Thymus (tissue), 14 donors: ENCODE measurements at places on chromosomes 7 and 10. TPM values are rescaled to one million over a fixed set of nuclear protein-coding genes. Genes with fewer than 3 reads are reported as not detected.
A peak's percentile ranks its signal among the peaks of the same experiment; 100 is the strongest.

Gene TFR2
- polyA plus RNA-seq = 1.0 TPM

Gene ICA1
- 18.5 TPM for polyA plus RNA-seq

Gene SLC35G1
- 3.0 TPM for polyA plus RNA-seq

Gene ZC3HAV1L
- polyA plus RNA-seq = 0.50 TPM

Gene GHRHR
- 0.68 TPM for polyA plus RNA-seq

Gene SLC29A4
- 0.62 TPM for polyA plus RNA-seq

Gene RTKN2
- 6.2 TPM for polyA plus RNA-seq

Gene KIF20B
- 4.4 TPM for polyA plus RNA-seq

GRCh38 chr10:130545697-130546096 is 409.5 kb downstream of the GLRX3 start:
- no peaks in the 10 kb centered on the region for H3K36me3 ChIP-seq
- H3K27me3 ChIP-seq = no peaks in the 10 kb centered on the region
- H3K27ac ChIP-seq = no peak overlapping the region
- no peak overlapping the region for H3K4me3 ChIP-seq

DNA sequence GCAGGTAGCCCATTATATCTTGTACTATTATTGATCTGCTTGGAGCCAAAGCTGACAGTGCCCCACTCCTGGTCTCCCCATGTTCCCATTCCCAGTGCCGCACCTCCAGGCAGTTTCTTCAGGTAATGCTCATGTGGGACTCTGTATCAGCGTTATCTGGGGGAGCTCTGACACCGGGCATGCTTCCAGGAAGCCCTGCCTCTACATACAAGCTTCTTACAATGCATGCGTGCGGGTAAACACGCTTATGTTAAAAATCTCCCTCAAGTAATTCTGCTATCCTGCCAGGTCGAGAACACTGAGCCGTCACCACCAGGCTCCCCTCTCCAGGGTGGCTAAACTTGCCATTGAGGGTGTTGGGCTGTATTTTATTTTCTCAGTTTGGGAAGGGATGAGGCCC is 61.6 kb upstream of the LBX1 start:
- peaks cover 97% of the 10 kb centered on the region for H3K27me3 ChIP-seq
- H3K4me3 ChIP-seq = no peak overlapping the region
- H3K27ac ChIP-seq = no peak overlapping the region
- DNase-seq = no peak
- no peaks in the 10 kb centered on the region for H3K36me3 ChIP-seq

DNA sequence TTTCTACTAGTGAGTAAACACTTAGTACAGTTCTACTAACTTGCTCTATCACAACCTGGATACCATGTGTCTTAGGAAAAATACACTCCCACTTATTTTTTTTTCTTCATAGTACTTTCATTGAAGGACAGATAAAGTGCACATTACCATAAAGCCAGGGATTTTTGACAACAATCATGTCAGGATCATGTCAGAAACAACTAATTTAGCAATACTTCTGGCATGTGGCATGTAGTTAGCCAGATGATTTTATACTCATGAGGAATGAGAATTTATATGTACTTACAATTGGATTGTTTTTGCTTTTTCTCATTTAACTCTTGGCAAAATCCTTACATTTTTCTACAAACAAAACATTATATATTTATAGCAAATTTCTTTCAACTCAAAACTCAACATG is 630.7 kb upstream of the GRM3 start:
- no peak overlapping the region for H3K4me3 ChIP-seq
- no peak for DNase-seq
- no peaks in the 10 kb centered on the region for H3K27me3 ChIP-seq
- no peaks in the 10 kb centered on the region for H3K36me3 ChIP-seq

DNA sequence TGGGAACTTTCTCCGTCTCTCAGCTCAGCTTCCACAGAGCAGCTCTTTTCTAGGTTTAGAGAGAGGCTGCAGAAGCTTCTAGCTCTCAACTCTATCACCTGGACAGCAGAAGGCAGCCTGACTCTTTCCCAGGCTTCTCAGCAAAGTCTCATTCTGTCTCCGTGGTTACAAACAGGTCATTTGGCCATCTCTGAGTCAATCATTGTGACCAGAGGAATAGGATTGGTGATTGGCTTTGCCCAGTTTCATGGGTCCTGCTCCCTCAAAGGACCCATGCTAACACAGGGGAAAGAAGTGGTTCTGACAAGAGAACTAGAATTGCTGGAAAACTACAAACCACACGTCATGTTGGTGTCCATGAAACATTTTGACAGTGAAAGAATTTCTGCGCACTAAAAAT is 43.6 kb downstream of the PRR15 start:
- H3K27me3 ChIP-seq = no peaks in the 10 kb centered on the region
- H3K27ac ChIP-seq = no peak overlapping the region
- no peak for DNase-seq
- no peaks in the 10 kb centered on the region for H3K4me1 ChIP-seq
- no peak overlapping the region for H3K4me3 ChIP-seq

DNA sequence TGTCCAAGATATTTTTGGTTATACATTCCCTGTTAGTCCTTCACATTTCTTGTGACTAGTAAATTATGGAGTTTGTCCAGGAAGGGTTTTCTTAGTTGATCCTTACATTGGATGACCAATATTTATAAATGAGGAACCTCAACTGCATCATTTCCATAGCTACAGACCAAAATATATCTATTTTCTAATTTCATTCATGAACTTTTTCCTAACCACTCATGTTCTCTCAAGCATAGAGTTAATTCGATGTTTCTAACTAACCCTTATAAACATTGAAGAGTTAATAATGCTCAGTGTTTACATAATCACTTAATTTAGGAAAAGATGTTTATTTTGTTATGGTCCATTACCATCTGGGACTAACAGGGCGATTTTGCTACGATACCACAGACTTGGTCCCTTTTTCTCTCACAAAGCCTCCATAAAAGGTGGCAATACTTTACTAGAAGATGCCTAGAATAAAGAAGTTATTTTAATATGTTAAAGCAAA is 591.0 kb downstream of the MAGI2 start:
- no peak for DNase-seq
- H3K4me3 ChIP-seq = no peak overlapping the region
- H3K27me3 ChIP-seq = no peaks in the 10 kb centered on the region
- no peaks in the 10 kb centered on the region for H3K4me1 ChIP-seq

- H3K4me1 ChIP-seq = no peaks in the 10 kb centered on the region
- H3K27me3 ChIP-seq = no peaks in the 10 kb centered on the region
- H3K4me3 ChIP-seq = no peak overlapping the region
- no peak for DNase-seq
- H3K36me3 ChIP-seq = no peaks in the 10 kb centered on the region
- no peak overlapping the region for H3K27ac ChIP-seq
Measured at GRCh38 chr10:48744587-48744986, 59.9 kb downstream of the WDFY4 start.

- no peak overlapping the region for H3K4me3 ChIP-seq
- H3K4me1 ChIP-seq = no peaks in the 10 kb centered on the region
- no peaks in the 10 kb centered on the region for H3K36me3 ChIP-seq
- no peaks in the 10 kb centered on the region for H3K27me3 ChIP-seq
- H3K27ac ChIP-seq = no peak overlapping the region
- no peak for DNase-seq
Measured at GRCh38 chr7:45184326-45185027, 26.9 kb downstream of the RAMP3 start.

DNA sequence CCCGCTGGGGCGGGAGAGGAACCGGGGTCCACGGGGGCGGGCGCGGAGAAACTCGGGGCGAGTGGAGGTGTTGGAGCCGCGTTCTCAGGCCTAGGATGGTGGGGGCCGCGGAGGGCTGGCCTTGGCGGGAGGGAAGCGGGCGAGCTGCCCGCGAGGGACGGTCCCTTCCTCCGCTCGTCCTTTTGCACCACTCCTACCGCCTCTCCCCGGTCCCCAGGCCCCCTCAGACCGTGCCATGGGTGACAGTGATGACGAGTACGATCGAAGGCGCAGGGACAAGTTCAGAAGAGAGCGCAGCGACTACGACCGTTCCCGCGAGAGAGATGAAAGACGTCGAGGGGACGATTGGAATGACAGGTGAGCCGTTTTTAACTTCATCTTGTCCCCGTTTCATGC is 451 bp downstream of the SRRT start:
- DNase-seq = no peak
- H3K27me3 ChIP-seq = no peaks in the 10 kb centered on the region
- H3K36me3 ChIP-seq = peaks cover 28% of the 10 kb centered on the region
- H3K4me3 ChIP-seq = peak overlapping the region; percentile 89
- peaks cover 20% of the 10 kb centered on the region for H3K4me1 ChIP-seq

- no peaks in the 10 kb centered on the region for H3K36me3 ChIP-seq
- DNase-seq = no peak
- H3K27me3 ChIP-seq = no peaks in the 10 kb centered on the region
- H3K4me3 ChIP-seq = no peak overlapping the region
- no peaks in the 10 kb centered on the region for H3K4me1 ChIP-seq
Measured at GRCh38 chr10:4546500-4546899, 279.5 kb upstream of the AKR1E2 start.

DNA sequence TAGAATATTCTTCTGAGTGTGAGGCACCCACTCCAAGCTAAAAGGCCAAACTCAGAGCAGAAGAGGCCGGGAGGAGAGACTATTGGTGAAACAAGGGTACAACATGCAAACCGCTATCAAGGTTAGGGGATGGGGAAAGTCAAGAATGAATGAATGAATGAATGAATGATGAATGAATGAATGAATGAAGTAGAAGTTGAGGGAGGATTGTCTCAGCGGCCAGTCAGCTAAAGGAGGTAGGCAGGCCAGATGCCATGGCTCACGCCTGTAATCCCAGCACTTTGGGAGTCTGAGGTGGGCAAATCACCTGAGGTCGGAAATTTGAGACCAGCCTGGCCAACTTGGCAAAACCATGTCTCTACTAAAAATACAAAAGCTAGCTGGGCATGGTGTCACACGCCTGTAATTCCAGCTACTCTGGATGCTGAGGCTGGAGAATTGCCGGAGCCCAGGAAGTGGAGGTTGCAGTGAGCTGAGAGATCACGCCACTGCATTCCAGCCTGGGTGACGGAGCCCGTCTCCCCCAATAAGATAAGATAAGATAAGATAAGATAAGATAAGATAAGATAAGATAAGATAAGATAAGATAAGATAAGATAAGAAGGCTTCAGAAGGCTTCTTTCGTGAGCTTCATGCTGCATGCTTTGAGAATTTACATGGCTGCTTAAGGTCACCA is 250.8 kb downstream of the CCDC3 start:
- no peak overlapping the region for H3K4me3 ChIP-seq
- no peaks in the 10 kb centered on the region for H3K27me3 ChIP-seq
- DNase-seq = no peak
- H3K36me3 ChIP-seq = peaks cover 5% of the 10 kb centered on the region

GRCh38 chr10:114634609-114634979 is 23.5 kb downstream of the ABLIM1 start:
- H3K36me3 ChIP-seq = no peaks in the 10 kb centered on the region
- peaks cover 7% of the 10 kb centered on the region for H3K4me1 ChIP-seq
- H3K4me3 ChIP-seq = no peak overlapping the region
- no peak for DNase-seq

DNA sequence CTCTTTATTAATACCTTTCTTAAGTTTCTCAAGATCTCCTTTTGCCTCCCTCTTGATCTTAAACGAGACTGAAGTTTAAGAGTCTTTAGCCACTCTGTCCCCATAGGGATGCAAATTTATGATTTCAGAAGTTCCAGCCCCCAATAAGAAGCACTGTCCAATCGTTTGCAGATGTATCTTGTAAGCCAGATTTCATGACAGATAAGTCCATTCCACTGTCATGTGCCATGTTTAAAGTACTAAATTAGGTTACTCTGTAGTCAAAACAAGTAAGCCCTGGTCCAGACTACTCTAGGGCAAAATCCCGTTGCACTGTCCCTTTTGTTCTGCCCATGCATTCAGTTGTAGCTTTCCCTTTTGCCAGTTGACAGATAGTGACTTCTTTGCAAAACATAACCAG is 157.2 kb upstream of the KAT6B start:
- peaks cover 11% of the 10 kb centered on the region for H3K36me3 ChIP-seq
- H3K27ac ChIP-seq = no peak overlapping the region
- DNase-seq = no peak
- no peaks in the 10 kb centered on the region for H3K27me3 ChIP-seq

DNA sequence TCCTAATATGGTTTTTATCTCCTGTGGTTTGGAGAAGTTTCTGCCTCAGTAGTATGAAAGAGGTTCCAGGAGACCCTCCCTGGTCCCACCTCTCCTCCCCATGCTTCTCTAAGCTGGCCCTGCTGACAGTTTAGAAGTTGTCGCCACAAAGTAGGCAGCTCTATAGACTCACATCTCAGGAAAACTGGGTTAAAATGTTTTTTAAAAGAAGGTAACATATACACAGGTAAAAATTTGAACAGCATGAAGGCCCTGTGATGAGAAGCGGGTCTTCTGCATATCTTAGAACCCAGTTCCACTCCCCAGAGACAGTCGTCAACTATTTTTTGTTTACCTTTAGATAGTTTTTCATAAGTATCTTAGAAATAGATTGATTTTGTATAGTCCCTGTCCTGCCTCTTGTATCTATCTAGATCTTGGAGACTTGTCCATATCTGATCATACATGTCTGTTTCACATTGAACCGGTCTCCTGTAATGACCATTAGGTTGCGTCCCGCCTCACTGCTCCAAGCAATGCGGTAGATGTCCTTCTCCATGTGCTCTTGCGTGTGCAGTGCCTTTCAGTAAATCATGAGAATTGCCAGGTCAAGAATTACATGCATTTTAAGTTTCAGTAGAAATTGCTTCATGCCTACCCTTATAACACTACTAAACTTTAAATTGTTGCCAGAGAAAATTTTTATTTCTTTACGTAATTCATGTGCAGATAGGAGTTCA is 2.2 kb downstream of the DUSP5 start:
- H3K4me3 ChIP-seq = peak overlapping the region; percentile 55
- no peak for DNase-seq
- peaks cover 21% of the 10 kb centered on the region for H3K4me1 ChIP-seq
- H3K27me3 ChIP-seq = peaks cover 25% of the 10 kb centered on the region
- no peak overlapping the region for H3K27ac ChIP-seq

DNA sequence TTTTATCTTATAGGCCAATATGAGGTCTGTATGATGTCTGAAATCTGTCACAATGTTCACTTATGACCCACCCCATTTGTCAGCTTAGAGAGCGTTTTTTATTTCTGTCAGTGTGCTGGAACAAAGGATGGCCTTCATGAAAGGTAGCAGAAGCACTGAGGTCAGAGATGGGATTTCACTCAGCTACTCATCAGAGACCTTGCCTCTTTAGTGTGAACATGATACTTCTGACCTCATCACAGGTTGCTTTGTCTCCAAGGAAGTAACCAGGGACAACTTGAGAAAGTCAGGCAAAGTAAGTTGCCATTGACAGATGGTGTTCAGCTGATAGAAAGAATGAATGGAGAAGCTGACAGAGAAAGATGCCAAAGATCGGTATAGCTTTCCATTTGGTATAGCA is 16.3 kb downstream of the YAE1 start:
- no peaks in the 10 kb centered on the region for H3K27me3 ChIP-seq
- H3K27ac ChIP-seq = no peak overlapping the region
- no peak overlapping the region for H3K4me3 ChIP-seq

- H3K36me3 ChIP-seq = no peaks in the 10 kb centered on the region
- DNase-seq = no peak
- H3K27ac ChIP-seq = no peak overlapping the region
- H3K27me3 ChIP-seq = peaks cover under 1% of the 10 kb centered on the region
- H3K4me3 ChIP-seq = no peak overlapping the region
Measured at GRCh38 chr7:78013386-78013785, 214.8 kb downstream of the PHTF2 start.

GRCh38 chr10:58820861-58821751 is 308.4 kb downstream of the BICC1 start:
- no peak overlapping the region for H3K27ac ChIP-seq
- H3K36me3 ChIP-seq = no peaks in the 10 kb centered on the region
- no peak overlapping the region for H3K4me3 ChIP-seq
- no peak for DNase-seq
